ENCODE measurements at places on chromosomes 16 and 17.

- no peak for DNase-seq
These were observed 12.4 kb downstream of the CBLN1 start for GRCh38 chr16:49269201-49269600.

DNA sequence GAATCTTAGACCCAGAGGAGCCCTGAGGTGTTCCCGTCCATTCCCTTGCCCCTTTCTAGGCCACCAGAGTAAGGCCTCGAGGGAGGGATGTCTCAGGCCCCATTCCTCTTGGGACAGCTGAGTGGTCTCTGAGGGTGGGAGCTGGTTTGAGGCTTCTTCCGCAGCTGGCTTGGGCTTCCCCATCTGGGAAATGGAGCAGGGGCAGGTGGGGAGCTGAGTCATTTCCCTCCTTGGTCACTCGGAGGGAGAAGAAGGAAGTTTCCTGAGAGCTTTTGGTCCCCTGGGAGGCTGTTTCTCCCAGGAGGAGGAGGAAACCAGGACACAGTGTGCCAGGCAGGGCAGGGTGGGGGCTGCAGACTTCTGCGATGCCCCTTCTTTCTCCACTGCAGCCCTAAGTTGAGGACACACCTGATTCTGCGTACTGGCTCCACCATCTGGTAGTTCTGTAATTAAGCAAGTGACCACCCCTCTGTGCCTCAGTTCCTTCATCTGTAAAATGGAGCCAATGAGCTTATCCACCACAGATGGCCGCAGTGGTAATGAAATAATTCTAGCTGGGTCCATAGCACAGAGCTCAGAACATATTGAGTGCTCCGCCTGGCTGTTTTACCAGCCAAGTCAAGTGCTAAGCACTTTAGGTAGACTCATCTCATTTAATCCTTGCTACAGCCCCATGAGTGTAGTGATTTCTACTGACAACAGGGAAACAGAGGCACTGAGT, 1.6 kb upstream of the KCNJ12 start:
- DNase-seq: no peak

DNA sequence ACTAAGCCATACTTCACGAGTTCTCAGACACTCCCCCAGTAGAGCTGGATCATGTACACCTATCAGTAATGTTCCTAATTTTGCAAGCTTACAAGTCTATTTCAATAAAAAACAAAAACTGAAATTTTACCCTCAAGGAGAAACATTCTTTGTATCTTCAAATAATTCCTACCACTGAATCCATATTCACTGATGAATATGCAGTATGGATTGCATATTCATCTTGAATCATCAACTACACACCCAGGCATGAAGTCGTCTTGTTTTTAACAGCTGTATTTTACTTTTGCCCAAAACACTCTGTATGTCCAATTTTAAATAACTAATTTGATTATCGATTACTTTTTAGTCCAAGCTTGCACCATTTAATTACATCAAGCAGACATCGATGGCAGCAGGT, 31.8 kb downstream of the ZDHHC7 start:
- DNase-seq: no peak

DNA sequence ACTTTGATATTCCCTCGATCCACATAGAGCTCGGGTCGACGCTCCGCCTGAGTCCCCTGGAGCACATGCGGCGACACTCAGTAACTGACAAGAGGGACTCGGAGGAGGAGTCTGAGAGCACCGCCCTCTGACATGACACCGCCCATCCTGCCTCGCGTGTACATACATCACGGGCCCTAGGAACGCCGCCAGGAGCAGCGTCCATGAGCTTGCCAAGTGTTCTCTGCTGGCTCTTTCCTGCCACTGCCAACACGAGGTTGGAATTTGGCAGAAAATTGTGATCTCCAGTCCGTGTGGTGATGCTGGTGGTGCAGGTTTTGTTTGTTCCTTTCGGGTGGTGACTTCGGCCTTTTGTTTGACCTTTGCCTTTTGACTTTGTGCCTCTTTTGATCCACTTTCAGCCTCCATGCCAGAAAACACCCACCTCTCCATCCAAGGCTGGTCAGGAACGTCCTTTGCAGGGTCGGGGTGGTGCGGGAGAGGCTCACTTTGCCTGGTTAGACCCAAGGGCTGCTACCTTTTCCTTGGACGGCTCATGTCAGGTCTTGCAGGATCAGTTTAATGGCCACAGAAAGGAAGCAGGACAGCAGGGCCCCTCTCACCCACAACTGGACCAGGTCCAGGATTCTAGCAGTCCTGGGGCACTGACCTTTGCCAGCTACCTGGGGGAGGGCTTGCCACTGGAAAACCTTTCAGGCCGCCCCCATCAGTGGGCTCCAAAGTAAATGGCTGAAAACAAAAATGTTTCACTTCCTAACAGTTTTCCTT, 27.6 kb downstream of the ELAC2 start:
- no peak for DNase-seq

DNA sequence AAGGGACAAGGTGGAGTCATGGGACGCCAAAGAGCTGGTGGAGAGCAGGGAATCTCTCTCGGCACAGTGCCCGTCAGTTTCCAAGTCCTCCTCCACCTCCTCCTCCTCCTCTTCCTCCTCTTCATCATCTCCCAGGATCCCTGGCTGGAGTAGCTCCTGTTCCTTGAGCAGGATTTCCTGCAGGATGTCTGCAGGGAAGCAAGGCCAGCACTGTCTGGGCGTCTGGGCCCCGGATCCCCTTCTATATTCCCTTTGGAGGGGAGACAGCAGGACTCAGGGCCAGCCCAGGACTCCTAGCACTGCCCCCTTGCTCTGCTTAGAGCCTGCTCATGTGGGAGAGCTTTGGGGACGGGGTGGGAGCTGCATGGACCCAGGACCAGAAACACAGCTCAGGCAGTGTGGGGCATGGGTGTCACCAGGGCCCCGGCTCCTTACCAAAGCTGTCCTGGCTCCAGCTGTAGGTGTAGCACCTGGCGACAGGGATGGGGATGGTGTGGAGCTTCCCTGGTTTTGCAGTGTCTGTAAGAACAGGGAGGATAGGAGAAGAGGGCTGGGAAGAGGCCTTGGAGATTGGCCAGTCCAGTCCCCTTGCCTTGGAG, 21.3 kb upstream of the PIK3R6 start:
- DNase-seq: no peak

GRCh38 chr17:40298726-40299125, 10.3 kb upstream of the RARA start:
- DNase-seq: no peak

DNA sequence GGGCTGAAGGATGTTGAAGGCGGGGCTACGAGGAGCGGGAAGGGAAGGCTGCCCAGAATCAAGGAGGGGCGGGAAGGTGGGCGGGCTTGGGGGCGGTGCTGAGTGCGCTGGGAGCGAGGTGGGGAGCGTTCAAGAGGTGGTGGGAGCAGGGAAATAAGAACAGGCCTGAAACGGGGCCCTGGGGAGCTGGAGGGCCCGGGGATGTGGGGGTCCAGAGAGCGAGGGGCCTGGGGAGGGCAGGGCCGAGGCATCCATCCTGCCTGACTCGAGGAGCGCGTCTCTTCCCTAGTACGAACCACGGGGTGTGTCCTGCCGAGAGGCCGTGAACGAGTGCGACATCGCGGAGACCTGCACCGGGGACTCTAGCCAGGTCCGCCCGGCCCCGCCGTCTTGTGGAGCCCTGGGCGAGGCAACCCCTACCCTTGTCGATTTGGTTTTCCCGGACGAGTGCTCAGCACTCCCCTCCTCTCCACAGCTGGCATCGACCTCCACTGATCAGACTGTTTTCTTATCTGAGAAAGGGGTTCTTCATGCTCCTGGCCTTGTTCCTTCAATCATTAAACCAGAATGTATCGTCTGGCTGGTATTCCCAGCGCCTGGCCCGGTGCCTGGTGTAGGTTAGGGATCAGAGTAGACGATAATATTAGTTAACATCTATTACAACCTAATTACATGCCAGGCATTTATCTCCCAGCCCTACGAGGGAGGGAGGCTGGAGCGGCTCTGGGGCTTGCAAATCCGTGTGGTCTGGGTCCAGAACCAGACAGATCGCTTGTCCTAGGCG, 17.2 kb downstream of the ADAM11 start:
- no peak for DNase-seq

GRCh38 chr16:55142405-55142804, 181.6 kb upstream of the IRX6 start:
- DNase-seq: no peak

- DNase-seq: peak; percentile 35
These were observed 27.8 kb downstream of the AXIN1 start for GRCh38 chr16:324451-325334.

GRCh38 chr17:42131232-42131631, 8.6 kb downstream of the HSPB9 start:
- no peak for DNase-seq

DNA sequence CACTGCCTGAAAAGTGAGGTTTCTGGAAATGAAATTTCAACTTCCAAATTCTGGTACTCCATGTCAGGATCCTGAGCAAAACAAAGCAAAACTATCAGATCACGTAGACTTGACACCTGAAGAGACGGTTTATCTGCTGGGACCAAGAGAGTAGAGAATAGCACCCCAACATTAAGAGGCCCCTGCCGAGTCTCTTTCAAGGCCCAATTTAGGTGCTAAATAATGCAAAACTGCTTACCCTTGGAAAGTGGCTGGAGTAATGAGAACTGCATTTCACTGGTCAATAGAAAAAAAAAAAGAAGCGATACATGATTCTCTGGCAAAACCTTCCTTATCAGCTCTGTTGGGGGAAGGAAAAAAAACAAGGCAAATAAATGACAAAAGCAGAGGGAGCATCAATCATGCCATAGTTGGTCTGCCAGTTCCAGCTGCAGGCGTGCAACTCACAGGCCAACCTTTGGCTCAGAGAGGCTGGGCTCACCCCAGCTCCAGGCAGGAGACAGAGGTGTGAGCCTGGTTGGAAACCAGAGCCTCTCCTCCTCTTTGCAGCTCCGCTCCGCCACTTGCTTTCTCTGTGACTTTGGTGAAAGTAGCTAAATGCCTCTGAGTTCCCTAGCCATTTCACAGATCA, 595.2 kb downstream of the TOX3 start:
- no peak for DNase-seq

- DNase-seq: no peak
These were observed 678.1 kb upstream of the GOT2 start for GRCh38 chr16:59411961-59412841.

GRCh38 chr16:47644166-47644565, 183.0 kb downstream of the PHKB start:
- DNase-seq: no peak

DNA sequence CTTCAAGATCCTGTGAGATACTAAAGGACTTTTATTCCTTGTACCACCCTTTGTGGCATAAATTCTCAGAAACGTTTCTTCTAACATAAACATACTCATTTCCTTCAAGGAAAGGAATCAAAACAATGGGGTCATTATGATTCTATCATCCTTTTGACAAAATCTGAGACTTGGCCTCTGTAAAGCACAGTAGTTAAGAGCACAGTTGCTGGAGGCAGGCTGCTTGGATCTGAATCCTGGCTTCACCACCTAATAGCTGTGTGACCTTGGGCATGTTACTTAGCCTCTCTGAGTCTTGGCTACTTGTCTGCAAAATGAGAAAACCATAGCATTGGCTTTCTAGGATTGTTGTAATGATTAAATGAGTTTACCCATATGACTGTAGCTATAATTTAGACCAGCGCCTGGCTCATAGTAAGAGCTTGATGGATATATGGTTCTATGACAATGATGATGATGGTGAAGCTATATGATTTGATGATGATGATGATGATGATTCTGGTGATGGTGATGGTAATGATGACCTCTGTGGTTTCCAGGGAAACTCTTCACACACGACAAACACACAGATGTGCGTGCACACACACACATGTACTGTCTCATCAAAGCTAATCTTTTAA, 6.1 kb upstream of the KRT31 start:
- no peak for DNase-seq

DNA sequence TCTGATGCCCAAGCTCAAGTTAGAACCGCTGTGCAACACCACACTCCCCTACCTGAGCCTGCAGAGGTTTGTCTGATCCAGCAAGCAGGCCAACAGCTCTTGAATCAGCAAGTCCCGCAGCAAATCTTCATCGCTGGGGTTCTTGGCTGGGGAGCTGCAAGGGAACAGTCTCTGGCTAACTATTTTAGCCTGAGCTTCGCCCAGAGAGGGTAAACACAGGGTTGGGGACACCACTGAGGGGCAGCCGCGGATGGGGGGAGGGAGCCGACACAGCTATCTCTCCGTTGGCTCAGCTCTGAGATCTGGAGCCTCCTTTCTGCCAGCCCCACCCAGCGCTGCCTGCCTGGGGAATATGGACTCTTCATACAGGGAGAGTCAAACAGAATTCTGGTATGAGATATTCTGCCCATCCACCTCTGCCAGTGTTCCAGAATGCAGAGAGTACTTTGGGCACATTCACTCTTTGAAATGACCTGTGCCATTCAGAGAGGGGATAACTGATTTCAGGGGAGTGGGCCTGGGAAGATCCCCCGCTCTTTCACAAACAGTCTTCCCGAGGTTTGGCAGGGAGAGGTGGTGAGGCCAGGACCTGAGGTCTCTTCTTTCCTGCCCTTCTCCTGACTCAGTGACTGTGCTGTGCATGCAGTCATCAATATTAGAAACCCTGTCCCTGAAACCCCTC, 7.4 kb downstream of the GIP start:
- no peak for DNase-seq

DNA sequence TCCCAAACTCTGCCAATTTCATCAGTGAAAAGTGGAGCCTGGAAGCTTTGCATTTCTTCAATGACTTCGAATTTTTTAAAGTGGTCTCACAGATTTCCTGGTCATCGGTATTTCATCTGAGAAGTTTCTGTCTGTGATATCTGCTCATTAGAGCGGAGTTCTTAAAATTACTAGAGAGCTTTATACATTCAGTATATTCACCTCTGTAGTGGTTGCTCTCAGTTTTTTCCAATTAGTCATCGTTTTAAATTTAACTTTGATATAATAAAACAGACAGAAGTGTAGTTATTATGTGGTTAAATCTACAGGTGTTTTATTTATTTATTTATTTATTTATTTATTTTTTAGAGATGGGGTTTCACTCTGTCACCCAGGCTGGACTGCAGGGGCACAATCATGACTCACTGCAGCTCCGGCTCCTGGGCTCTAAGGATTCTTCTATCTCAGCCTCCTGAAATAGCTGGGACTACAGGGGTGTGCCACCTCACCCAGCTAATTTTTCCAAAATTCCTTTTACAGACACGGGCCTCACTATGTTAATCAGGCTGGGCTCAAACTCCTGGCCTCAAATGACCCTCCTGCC, 16.0 kb downstream of the ARHGAP17 start:
- no peak for DNase-seq

GRCh38 chr17:70813355-70813930, 644.1 kb downstream of the KCNJ2 start:
- DNase-seq: no peak

GRCh38 chr17:50352693-50353599, 7.0 kb downstream of the XYLT2 start:
- DNase-seq: no peak

GRCh38 chr16:75710344-75710743, 9.1 kb upstream of the DUXB start:
- DNase-seq: no peak

All from KG1 (cell line).